ENCODE measurements at places on chromosomes 3 and 15.

DNA sequence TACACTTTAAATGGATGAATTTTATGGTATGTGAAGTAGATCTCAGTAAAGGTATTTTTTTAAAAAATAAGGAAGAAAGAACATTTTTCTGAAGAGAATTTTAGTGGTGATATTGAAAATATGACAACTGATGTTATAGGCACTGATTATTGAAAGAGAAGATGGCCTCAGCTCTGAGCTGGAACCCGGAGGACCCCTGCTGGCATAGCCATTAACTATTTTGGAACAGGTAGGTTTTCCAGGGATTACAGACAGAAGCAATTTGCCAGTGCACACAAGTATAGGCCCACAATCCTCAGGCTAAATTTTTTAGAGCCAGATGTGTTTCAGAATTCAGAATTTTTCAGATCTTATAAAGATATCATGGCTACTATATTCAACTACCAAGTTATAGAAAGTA lies 315.9 kb upstream of the GPR149 start:
- no peak for DNase-seq

DNA sequence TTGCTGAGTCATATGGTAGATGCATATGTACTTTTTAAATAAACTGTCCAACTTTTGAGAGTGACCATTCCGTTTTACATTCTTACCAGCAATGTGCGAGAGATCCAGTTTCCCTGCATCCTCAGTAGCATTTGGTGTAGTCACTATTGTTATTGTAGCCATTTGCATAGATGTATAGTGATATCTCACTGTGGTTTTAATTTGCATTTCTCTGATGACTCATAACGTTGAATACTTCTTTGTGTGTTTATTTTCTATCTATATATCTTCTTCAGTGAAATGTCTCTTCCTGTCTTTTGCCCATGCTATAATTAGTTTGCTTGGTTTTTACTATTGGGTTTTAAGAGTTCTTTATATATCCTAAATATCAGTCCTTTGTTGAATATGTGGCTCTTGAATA lies 255.7 kb upstream of the GRM7 start:
- no peak for DNase-seq

GRCh38 chr3:58924578-58924977 lies 125.2 kb downstream of the CFAP20DC start:
- no peak for DNase-seq

GRCh38 chr3:134311265-134311664 lies 60.6 kb upstream of the RYK start:
- no peak for DNase-seq

GRCh38 chr15:79371591-79371990 lies 60.5 kb upstream of the MINAR1 start:
- DNase-seq: no peak

DNA sequence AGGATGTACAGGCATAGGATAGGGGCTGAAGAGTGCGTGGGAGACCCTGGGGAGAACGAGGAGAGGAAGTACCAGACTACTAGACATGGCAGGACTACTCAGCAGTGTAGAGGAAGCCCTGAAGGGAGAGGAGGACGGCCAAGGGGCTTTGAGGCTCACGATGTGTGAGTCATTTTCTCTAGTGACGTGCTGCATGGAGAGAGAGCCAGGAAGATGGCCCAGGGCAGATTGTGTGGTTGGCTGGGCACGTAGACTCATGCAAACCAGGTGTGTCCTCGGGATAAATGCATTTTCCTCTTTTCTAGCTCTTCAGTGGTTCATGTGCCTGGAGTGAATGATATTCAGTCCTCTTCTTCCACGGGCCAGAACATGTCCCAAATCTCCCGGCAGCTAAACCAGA lies 115.0 kb upstream of the ABHD17C start:
- no peak for DNase-seq

DNA sequence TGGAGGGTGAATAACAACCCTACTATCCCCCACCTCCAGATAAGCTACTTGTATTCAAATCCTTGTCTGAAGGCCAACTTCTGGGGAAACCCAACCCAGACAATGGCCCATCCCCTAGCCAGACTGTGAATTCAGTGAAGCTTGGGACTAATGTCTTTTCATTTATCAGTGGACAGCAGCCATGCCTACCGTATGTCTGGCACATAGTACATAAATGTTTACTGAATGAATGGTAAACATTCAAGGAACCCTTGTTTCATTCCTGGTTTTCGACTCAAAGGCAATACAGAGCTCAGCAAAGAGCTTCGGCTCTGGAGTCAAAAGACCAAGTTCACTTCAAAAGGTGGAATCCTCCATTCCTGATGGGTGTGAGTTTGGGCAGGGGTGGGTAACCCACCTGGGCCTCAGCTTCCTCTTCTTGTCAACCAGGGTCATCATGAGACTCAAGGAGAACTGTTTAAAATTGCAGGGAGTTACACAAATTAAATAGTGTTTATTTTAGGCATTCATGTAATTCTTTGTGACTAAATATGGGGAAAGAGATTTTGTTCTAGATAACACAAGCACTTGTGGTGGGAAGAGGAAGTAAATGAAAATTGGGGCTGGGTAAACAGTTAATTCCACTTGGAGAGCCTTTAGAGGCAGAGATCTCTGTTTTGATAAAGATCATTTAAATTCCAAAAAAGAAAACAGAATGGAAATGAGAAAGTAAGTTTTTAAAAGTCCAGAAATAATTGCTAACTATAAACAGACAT lies 303.7 kb upstream of the WNT5A start:
- no peak for DNase-seq

DNA sequence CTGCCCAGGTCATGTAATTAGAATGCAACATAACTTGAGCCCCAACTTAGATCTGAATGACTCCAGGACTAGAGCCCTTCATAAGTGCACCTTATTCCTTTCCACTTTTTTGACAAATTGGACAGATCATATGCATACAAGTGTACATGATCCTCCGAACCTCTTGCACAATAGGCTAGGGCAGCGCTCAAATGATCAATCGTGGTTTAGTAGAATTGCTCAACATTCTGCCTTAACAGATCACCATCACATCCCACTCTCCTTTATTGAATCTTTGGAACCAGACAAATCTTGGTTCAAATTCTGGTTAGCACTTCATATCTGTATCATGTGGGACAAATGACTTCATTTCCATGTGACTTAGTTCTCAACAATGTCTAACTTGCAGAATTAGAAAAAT lies 106.8 kb upstream of the CDIN1 start:
- no peak for DNase-seq

GRCh38 chr15:73367624-73368300 lies 996 bp downstream of the HCN4 start:
- no peak for DNase-seq

DNA sequence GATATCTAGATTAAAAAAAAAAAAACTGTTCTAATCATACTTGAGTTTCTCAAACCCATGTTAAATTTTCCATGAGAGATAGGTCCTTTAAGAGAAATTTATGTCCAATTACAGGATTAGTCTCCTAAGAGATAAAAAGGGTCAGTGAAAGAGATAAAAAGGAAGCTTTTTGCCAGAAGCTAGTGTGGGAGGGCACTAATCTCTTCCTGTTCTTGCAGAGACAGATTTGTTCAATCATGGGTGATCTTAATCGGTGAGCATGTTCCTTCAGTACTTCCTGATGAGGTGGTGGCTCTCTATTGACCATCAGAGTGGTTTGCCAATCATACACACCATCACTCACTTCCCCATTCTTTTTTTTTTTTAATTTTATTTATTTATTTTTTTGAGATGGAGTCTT lies 16.9 kb upstream of the LPP start:
- no peak for DNase-seq

DNA sequence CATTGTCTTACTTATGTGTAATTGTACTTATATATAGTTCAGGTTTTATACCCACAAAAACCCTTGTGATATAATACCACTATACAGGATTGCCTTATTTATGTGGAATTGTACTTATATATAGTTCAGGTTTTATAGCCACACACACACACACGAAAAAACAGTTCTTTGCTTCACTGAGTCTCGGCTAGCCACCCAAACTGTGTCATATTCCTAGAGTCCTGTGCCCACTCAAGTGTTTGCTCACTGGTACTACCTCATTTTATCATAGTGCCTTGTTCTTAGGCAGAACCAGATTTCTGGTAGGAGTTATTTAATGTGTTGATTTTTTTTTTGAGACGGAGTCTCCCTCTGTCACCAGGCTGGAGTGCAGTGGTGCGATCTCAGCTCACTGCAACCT lies 12.5 kb downstream of the RASA2 start:
- DNase-seq: no peak

- DNase-seq: peak; percentile 10
These were observed 134.3 kb downstream of the VGLL4 start for GRCh38 chr3:11509173-11510000.

GRCh38 chr3:100184948-100185570 lies 70.8 kb upstream of the FILIP1L start:
- no peak for DNase-seq

Measured in NCI-H1092 treated with DMSO at 0.1 percent for 48 hours (cell line).